ENCODE measurements at places on chromosomes 5 and 9. TPM values are rescaled to one million over a fixed set of nuclear protein-coding genes. Genes with fewer than 3 reads are reported as not detected.

CACNA1B gene
- total RNA-seq: 0.84 TPM

- no peak for DNase-seq
These were observed 29.2 kb downstream of the NR2F1 start for GRCh38 chr5:93611976-93612854.

DNA sequence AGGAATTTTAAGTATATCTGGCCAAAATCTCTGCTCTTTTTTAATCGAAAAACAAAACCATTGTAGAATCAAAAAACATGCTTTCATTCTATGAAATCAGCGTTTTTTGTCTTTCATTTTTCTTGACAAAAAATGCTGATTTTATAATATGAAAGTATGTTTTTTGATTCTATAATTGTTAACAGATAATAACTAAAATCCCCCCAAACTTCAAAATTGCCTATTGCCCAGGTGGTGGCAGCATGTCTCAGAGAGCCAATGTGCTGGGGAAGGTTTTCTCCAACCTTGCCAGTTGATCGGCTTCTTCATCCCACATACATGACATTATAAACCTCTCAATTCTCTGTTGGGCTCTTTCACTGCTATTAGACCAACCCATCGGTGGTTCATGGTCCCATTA is 5.1 kb upstream of the SMIM15 start:
- DNase-seq: peak; percentile 10

DNA sequence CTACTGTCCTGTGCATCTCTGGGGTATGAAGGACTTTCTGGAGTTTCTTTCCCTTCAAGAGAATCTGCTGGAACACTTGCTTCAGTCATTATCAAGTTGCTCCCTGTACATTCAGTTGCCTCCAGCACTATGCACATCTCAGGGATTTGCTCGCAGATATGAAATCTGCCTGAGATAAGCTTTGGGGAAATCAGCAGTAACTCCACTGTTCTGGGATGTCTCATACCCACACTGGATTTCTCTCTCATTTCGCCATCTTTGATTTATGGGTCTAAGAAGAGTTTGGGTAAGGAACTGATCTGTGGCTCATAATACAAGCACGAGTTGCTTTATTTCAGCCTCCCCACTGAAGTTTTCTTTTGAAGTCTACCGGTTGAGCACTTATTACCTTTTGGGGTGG is 585.6 kb downstream of the PSAT1 start:
- DNase-seq: no peak

GRCh38 chr5:73822278-73822988 is 196.4 kb downstream of the ARHGEF28 start:
- DNase-seq: no peak

Measured in kidney epithelial cell (primary cell).